HFFc6 (cell line): ENCODE measurements at places on chromosomes 7 and 10.

DNA sequence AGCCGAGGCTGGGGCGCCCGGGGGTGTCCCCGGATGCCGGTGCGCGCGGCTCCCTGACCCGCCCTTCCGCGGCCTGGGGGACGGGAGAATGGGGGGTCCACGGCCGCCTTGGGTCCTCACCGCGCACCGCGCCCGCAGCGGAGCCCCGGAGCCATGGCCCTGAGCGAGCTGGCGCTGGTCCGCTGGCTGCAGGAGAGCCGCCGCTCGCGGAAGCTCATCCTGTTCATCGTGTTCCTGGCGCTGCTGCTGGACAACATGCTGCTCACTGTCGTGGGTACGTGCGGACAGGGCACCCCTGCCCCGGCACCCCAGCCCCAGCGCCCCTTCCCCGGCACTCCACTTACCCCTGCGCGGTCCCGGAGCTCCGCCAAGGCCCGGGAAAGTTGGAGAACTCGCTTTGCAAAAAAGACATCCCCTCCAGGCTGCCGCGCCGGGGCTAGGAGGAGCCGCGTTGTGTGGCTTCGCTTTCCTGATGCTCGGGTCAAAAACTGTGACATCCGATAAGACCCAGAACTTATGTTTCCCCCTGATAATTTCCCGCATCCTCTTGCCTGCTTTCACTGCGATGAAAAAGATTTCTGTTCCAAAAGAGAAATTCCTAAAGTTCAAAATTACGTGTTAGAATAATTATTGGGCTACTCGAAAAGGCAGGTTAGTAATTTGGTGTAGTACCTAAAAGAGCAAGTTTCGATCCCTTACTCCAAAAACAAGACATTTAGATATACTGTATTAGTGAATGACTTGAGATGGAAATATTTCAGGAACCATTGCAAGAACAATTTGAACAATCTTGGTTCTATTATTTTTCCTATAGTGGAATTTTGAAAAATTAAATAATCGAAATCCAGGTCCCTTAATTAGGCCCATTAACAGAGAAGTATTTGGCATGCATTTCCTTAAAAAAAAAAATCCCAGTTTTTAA lies 888 bp downstream of the SLC18A2 start:
- H3K36me3 ChIP-seq: no peaks in the 10 kb centered on the region
- peaks cover 7% of the 10 kb centered on the region for H3K4me1 ChIP-seq
- DNase-seq: no peak
- H3K4me3 ChIP-seq: no peak overlapping the region

- peak overlapping the region; percentile 82 for H3K27ac ChIP-seq
- peaks cover 30% of the 10 kb centered on the region for H3K4me1 ChIP-seq
- peak overlapping the region; percentile 90 for H3K4me3 ChIP-seq
- DNase-seq: peak; percentile 71
These were observed 110.6 kb upstream of the EFCAB10 start for GRCh38 chr7:105691680-105692564.

GRCh38 chr7:122137251-122138077 lies 6.6 kb downstream of the AASS start:
- no peaks in the 10 kb centered on the region for H3K36me3 ChIP-seq
- H3K27me3 ChIP-seq: no peaks in the 10 kb centered on the region
- peak overlapping the region; percentile 65 for H3K27ac ChIP-seq
- no peak for DNase-seq
- H3K4me1 ChIP-seq: peaks cover 56% of the 10 kb centered on the region
- H3K4me3 ChIP-seq: peak overlapping the region; percentile 88

DNA sequence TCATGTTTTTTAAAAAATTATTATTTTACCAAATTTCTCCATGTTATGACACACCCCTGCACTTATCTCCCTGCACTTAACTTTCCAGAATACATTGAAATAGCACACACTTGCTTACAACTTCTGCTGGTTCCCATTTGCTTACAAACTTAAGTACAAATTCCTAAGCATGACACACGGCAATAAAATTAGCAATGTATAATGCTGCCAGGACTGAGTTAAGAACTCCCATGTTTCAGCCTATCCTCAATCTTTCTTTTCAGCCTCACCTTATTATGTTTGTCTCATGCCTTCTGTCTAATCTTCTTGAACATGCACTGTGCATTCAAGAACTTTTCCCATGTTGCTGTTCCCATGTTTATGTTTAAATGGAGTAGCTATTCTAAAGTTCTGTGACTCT lies 40.8 kb downstream of the PRPS1L1 start:
- no peaks in the 10 kb centered on the region; the same call in 1 of the 2 replicates for H3K27me3 ChIP-seq
- H3K4me3 ChIP-seq: peak overlapping the region; percentile 9; the same call in 1 of the 2 replicates
- H3K4me1 ChIP-seq: peaks cover 28% of the 10 kb centered on the region
- H3K27ac ChIP-seq: no peak overlapping the region

- no peak for DNase-seq
- H3K4me1 ChIP-seq: no peaks in the 10 kb centered on the region
- H3K36me3 ChIP-seq: no peaks in the 10 kb centered on the region
- H3K27me3 ChIP-seq: peaks cover 6% of the 10 kb centered on the region
These were observed 91.0 kb downstream of the PTPRE start for GRCh38 chr10:127997937-127998336.

DNA sequence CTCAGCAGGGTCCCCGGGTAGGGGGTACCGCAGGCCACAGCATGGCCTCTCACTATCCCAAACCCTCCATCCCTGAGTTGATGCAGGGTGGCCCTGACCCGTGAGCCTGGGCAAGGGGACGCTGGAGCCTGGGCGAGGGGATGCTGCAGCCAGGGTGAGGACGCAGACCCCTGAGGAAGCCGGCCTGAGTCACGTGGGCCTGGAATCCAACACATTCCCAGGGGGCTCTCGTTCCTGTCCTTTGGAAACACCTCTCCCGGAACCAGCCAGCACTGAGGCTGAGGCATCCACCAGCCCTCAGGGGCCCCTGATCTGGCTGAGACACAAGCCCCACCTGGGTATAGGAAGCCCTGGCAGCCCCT lies 61.5 kb upstream of the NKX6-2 start:
- no peak overlapping the region for H3K27ac ChIP-seq
- peaks cover 5% of the 10 kb centered on the region; the same call in 1 of the 2 replicates for H3K4me1 ChIP-seq
- peaks cover 6% of the 10 kb centered on the region for H3K36me3 ChIP-seq
- no peak overlapping the region for H3K4me3 ChIP-seq
- peaks cover 14% of the 10 kb centered on the region for H3K27me3 ChIP-seq

- DNase-seq: no peak
- H3K27ac ChIP-seq: no peak overlapping the region
- H3K36me3 ChIP-seq: no peaks in the 10 kb centered on the region
- peaks cover 4% of the 10 kb centered on the region; the same call in 1 of the 2 replicates for H3K27me3 ChIP-seq
- no peak overlapping the region for H3K4me3 ChIP-seq
These were observed 8.4 kb upstream of the LGI1 start for GRCh38 chr10:93749218-93749799.

- DNase-seq: no peak
- no peak overlapping the region for H3K27ac ChIP-seq
- H3K27me3 ChIP-seq: peaks cover 3% of the 10 kb centered on the region
- peaks cover 51% of the 10 kb centered on the region for H3K4me1 ChIP-seq
- no peak overlapping the region for H3K4me3 ChIP-seq
These were observed 22.6 kb downstream of the TSPAN14 start for GRCh38 chr10:80476685-80477084.

DNA sequence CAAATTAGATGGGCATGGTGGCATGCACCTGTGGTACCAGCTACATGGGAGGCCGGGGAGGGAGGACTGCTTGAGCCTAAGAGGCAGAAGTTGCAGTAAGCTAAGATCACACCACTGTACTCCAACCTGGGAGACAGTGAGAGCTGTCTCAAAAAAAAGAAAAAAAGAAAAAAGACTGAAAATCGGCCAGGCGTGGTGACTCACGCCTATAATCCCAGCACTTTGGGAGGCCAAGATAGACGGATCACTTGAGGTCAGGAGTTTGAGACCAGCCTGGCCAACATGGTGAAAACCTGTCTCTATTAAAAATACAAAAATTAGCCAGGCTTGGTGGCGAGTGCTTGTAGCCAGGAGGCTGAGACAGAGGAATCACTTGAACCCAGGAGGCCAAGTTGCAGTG lies 11.9 kb downstream of the RNF216 start:
- peaks cover 2% of the 10 kb centered on the region for H3K27me3 ChIP-seq
- peaks cover 73% of the 10 kb centered on the region for H3K4me1 ChIP-seq
- H3K4me3 ChIP-seq: no peak overlapping the region
- no peak overlapping the region for H3K27ac ChIP-seq

DNA sequence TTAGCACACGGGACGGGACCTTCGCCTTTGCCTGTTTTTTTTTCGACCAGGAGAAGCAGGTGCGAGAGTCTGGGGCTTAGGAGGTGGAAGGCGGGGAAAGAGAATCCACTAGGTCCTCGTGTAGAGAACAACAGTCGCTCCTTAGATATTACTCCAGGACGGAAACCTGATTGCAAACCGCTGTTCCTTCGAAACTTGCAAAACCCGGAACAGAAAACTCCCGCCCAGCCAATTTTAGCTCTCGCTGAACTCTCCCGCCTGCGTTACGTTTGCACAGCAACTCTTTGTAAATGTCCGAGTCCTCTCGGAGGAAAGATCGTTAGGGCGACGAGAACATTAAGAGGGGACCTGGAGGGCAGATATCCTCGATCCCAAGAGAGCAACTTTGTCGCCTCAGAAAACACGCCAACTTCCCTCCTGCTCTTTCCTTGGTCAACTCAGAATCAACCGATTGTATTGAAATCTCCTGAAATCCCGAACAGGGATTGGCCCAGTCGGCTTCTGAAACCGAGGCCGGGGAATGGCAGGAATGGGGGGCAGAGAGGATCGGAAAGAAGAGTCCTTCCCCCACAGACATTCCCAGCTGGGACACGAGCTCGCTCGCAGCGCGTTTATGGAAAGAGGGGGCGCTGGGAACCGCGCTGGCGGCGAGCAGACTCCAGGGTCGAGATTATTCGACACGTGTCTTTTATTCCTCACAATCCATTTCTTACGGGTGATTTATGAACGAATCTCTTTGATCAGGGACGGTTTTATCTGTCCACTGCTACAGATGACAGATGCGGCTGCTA lies 9.9 kb downstream of the TWIST1 start:
- H3K36me3 ChIP-seq: peaks cover under 1% of the 10 kb centered on the region; the same call in 1 of the 2 replicates
- peak overlapping the region; percentile 98 for H3K4me3 ChIP-seq
- H3K4me1 ChIP-seq: peaks cover 100% of the 10 kb centered on the region

GRCh38 chr7:66697449-66698438 lies 42.8 kb upstream of the RABGEF1 start:
- no peak overlapping the region; the same call in 1 of the 2 replicates for H3K4me3 ChIP-seq
- H3K27ac ChIP-seq: peak overlapping the region; percentile 64
- peaks cover 13% of the 10 kb centered on the region; the same call in 1 of the 2 replicates for H3K36me3 ChIP-seq
- DNase-seq: peak; percentile 77
- peaks cover 42% of the 10 kb centered on the region for H3K4me1 ChIP-seq

DNA sequence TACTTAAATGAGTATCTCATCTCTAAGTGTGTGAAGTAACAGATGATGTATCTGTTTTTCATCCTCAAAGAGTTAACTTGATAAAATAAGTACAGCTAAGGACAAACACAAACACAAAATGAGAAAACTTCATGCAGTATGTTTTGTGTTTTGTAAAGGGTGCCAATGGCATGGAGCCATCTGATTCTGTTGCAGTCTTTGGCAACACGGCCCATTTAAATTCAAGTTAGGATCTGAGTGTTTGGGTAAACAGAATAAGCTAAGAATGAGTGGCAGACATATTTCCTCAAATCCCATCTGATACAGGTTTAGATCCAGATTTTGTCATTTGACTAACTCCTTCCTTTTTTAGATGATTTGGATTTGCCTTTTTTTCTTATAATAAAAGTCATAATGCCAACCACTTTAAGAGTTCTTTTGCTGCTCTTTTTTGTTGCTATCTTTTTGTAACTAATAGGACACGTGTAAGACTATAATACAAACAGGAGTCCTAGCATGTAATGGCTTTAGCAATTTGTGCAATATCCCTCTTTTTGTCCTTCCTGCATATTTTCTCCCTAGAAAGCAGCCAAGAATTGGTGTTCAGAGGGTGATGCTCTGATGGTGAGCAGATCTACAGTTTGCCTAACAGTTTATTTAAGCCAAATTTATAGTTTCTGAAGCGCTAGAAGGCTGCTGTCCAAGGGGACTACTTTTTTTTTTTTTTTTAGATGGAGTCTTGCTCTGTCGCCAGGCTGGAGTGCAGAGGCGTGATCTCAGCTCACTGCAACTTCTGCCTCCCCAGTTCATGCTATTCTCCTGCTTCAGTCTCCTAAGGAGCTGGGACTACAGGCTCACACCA lies 18.9 kb upstream of the ACTA2 start:
- H3K4me3 ChIP-seq: peak overlapping the region; percentile 64
- no peak for DNase-seq
- peaks cover 81% of the 10 kb centered on the region for H3K4me1 ChIP-seq
- no peaks in the 10 kb centered on the region; the same call in 1 of the 2 replicates for H3K27me3 ChIP-seq
- no peaks in the 10 kb centered on the region; the same call in 1 of the 2 replicates for H3K36me3 ChIP-seq
- peak overlapping the region; percentile 51 for H3K27ac ChIP-seq

GRCh38 chr7:35617041-35617440 lies 77.9 kb downstream of the HERPUD2 start:
- H3K27me3 ChIP-seq: no peaks in the 10 kb centered on the region
- H3K36me3 ChIP-seq: peaks cover 5% of the 10 kb centered on the region; the same call in 1 of the 2 replicates
- H3K4me3 ChIP-seq: no peak overlapping the region

DNA sequence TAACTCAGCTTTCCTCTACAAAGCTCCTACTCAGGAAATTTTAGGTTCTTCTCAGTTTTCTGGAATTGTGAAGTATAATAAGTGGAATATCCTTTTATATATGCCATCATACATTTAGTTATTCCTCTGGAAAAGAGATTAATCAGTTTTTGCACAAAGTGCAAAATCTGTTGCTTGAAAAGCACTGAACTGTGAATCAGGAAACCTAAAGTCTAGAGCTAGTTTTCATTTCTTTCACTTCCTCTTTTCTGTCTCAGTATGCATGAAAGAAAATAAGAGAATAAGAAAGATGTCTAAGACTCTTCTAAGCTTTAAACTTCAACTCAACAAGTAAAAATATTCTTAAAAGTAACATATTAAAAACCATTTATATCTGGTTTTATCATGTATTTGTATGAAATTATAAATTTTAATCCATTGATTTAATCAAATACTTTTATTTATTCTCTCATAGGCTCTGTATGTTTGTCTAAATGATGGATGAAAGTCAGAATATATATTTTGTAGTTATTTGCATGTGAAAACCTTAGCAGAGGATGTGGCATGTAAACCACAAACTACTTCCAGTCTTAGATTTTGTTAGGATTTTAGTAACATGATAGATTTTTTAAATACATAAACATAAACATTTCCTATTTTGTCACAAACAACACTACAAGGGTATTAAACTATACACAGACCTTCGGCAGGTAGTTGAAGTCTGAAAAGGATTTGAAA lies 1073.0 kb downstream of the XPNPEP1 start:
- no peaks in the 10 kb centered on the region for H3K27me3 ChIP-seq
- no peak for DNase-seq
- H3K4me1 ChIP-seq: no peaks in the 10 kb centered on the region
- no peak overlapping the region for H3K27ac ChIP-seq
- H3K36me3 ChIP-seq: no peaks in the 10 kb centered on the region

DNA sequence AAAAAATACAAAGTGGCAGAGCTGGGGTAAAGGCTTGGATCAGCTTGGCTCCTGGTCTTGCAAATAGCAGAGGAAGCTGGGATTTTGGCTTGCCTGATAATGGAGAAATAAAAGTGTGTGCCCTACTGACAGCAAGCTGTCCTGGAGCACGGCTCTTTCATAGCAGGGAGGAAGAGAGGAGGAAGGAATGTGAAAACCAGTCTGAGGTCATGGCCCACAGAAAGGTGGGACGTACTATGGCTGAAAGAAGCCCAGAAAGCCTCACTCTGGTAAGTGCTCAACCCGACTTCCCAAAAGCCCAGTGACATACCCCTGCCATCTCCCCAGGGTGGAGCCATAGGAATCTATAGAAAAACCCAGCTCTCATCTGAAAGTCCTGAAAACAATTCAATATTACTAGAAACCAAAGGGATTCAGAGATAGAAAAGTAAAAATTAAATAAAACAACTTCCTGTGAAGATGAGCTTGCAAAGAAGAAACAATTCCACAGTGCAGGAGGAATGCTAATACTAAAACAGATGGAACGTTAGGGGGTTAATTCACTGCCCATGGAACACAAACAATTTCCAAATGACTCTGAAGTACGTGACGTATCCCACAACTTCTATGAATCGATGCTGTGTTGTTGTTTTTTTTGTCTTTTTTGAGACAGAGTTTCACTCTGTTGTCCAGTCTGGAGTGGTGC lies 246.7 kb upstream of the PTN start:
- H3K27ac ChIP-seq: no peak overlapping the region
- no peak for DNase-seq
- no peaks in the 10 kb centered on the region for H3K27me3 ChIP-seq
- no peaks in the 10 kb centered on the region; the same call in 1 of the 2 replicates for H3K4me1 ChIP-seq
